ENCODE measurements at places on chromosomes 16 and 17.

GRCh38 chr16:69931631-69932030 is 19.5 kb upstream of the CLEC18A start:
- no peak overlapping the region for H3K27ac ChIP-seq
- DNase-seq = no peak
- peaks cover 22% of the 10 kb centered on the region for H3K36me3 ChIP-seq
- H3K4me3 ChIP-seq = no peak overlapping the region

DNA sequence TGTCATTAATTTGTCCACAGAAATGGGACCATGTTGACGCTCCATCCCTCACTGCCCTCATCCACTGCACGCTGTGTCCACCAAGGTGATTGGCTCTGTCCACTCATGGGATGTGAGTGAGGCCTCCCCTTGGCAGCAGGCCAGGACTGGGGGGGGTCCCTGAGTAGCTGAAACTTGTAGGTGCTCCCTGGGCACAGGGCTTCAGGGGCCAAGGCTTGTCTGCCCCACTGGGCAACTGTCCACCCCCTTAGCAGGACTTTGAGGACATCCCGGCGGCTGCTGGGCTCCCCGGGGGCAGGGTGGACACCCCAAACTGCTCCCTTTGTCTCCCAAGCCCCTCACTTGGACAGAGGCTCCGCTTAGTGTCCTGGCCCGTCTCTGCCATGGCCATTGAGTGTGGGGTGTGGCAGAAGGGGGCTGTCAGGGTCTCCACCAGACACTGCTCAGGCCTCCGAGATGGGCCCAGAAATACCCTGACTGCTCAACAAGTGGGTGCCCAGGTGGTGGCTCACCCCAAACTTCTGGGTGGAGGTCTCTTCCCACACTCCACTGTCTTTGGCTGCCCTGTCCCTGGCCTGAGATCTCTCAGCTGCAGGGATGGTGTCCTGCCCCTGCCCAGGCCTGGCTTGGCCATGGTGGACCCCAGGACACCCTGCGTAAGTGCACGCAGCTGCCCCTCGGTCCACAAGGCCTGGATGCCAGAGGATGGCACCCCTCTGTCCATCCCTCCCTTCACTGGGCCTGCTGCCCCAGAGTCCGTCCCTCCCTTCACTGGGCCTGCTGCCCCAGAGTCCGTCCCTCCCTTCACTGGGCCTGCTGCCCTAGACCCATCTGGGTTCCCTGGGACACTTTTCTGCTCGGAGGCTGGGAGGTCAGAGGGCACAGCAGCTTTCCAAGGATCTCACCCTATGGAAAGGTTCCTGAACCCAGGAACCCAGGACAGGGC is 2.9 kb upstream of the RAB40C start:
- no peak for DNase-seq
- H3K27me3 ChIP-seq = peaks cover 2% of the 10 kb centered on the region
- no peak overlapping the region for H3K27ac ChIP-seq
- peaks cover 14% of the 10 kb centered on the region for H3K4me1 ChIP-seq
- H3K36me3 ChIP-seq = no peaks in the 10 kb centered on the region

GRCh38 chr17:10058921-10059683 is 139.3 kb downstream of the GAS7 start:
- DNase-seq = no peak
- H3K27me3 ChIP-seq = peaks cover 4% of the 10 kb centered on the region
- peak overlapping the region; percentile 86 for H3K27ac ChIP-seq
- H3K4me1 ChIP-seq = peaks cover 21% of the 10 kb centered on the region
- H3K36me3 ChIP-seq = peaks cover 2% of the 10 kb centered on the region

DNA sequence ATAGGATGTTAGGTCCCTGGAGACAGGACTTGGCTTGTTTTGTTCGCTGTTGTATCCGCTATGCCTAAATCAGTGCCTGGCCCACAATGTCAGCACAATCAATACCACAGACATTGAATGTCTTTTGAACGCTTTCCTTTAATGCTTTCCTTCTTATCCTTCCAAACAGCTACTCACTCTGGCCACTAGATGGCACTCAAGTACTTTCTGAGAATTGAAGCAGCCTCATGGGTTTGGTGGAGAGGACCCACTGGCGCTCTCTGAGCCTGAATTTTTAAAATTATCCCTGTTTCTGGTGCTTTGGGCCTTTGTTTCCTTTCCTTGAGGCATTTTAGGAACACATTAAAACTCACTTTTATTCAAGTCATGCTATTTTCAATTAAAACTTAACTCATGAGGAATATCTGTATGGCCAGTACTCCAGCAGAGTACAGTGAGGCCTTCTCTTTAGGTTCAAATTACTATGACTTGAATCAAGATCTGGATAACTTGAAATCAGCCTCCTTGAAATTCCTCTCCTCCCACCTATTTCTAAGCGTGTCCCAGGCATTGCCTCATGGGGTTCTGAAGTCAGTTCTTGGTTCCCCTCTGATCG is 3.2 kb upstream of the NLRP1 start:
- H3K36me3 ChIP-seq = peaks cover 1% of the 10 kb centered on the region
- no peak overlapping the region for H3K4me3 ChIP-seq
- peaks cover 19% of the 10 kb centered on the region for H3K4me1 ChIP-seq
- peaks cover 1% of the 10 kb centered on the region for H3K27me3 ChIP-seq
- peak; percentile 54 for DNase-seq

- peaks cover 21% of the 10 kb centered on the region for H3K27me3 ChIP-seq
- no peak overlapping the region for H3K4me3 ChIP-seq
- no peaks in the 10 kb centered on the region for H3K36me3 ChIP-seq
- H3K27ac ChIP-seq = no peak overlapping the region
Observed at GRCh38 chr17:49875685-49876084, 27.8 kb upstream of the TAC4 start.

GRCh38 chr17:57662644-57663308 is 82.3 kb downstream of the CCDC182 start:
- H3K27me3 ChIP-seq = no peaks in the 10 kb centered on the region
- H3K4me3 ChIP-seq = peak overlapping the region; percentile 86
- peak overlapping the region; percentile 95 for H3K27ac ChIP-seq

DNA sequence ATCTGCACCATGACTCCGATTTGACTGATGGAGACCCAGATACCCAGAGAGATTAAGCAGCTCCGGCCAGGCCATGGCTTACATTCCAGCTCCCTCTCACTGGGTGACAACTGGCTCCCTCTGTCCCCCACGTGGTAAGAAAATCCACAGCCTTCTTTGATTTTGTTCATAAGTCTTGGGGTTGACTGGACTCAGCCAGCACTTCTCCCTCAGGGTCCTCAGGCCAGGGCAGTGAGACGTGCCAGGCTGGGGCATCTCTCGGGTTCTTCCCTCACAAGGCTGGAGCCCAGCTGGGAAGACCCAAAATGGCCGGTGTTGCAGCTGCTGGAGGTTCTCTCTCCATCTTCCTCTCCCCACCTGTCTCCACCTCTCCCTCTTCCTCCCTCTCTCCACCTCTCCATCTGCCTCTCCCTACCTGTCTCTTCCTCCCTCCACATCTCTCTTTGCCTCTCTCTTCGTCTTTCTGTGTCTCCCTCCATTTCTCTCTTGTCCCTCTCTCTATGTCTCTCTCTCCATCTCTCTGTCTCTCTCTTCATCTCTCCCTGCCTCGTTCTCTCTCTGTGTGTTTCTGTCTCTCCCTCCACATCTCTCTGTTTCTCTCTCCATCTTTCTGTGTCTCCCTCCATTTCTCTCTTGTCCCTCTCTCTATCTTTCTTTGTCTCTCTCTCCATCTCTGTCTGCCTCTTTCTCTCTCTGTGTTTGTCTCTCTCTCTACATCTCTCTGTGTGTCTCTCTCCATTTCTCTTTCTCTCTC is 105.3 kb downstream of the FOXL1 start:
- peaks cover 9% of the 10 kb centered on the region for H3K4me1 ChIP-seq
- peaks cover 6% of the 10 kb centered on the region for H3K36me3 ChIP-seq
- peaks cover 11% of the 10 kb centered on the region for H3K27me3 ChIP-seq
- H3K4me3 ChIP-seq = no peak overlapping the region

GRCh38 chr17:34725725-34726124 is 146.3 kb downstream of the TMEM132E start:
- DNase-seq = no peak
- H3K27me3 ChIP-seq = peaks cover 5% of the 10 kb centered on the region
- no peaks in the 10 kb centered on the region for H3K36me3 ChIP-seq
- no peak overlapping the region for H3K27ac ChIP-seq

GRCh38 chr16:15903960-15904359 is 15.6 kb upstream of the CEP20 start:
- no peak overlapping the region for H3K4me3 ChIP-seq
- peaks cover 11% of the 10 kb centered on the region for H3K4me1 ChIP-seq
- no peak overlapping the region for H3K27ac ChIP-seq
- peaks cover 2% of the 10 kb centered on the region for H3K36me3 ChIP-seq

- no peak for DNase-seq
- peaks cover 7% of the 10 kb centered on the region for H3K27me3 ChIP-seq
- H3K4me3 ChIP-seq = no peak overlapping the region
- H3K36me3 ChIP-seq = no peaks in the 10 kb centered on the region
Observed at GRCh38 chr17:50924300-50924699, 58.1 kb upstream of the TOB1 start.

DNA sequence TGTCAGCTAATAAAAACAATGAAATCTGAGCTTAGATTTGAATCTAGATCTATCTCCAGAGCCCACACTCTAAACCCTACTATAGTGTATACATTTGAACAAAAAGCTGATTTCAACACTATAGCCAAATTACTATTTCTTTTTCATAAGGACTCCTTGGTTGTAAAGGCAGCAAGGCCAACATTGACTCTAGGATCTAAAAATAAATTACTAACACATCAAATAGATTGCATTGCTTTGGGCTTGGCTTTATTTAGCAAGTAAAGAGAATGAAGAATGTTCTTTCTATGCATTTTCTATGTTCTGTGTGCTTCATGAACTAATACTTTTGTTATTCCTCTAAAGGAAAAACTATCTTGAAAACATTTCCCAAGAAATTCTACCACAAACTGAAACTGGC is 5.3 kb downstream of the GOSR1 start:
- H3K4me3 ChIP-seq = no peak overlapping the region
- H3K27me3 ChIP-seq = no peaks in the 10 kb centered on the region
- H3K36me3 ChIP-seq = peaks cover 21% of the 10 kb centered on the region

DNA sequence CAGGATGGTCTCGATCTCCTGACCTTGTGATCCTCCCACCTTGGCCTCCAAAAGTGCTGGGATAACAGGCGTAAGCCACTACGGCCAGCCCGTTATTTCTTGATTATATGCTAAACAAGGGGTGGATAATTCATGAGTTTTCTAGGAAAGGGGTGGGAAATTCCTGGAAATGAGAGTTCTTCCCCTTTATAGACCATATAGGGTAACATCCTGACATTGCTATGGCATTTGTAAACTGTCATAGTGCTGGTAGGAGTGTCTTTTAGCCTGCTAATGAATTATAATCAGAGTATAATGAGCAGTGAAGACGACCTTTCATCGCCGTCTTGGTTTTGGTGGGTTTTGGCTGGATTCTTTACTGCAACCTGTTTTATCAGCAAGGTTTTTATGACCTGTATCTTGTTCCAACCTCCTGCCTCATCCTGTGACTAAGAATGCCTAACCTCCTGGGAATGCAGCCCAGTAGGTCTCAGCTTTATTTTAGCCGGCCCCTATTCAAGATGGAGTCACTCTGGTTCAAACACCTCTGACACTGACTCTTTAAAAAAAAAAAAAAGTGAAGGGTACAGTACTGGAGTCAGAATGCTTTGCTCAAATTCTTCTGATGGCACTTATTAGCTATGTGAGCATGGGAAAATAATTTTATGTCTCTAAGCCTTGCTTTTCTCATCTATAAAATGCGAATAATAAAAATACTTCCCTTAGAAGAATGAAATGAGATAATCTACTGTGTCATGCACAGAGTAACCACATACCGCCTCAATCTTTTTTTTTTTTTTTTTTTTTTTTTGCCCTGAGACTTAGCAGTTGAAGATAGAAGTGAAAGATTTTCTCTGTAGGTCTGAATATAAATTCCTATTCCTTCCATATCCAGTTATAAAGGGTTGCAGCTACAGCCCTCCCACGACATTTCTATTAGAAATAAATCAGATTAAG is 5.1 kb upstream of the CALCOCO2 start:
- peaks cover 10% of the 10 kb centered on the region for H3K27me3 ChIP-seq
- H3K4me3 ChIP-seq = no peak overlapping the region
- H3K4me1 ChIP-seq = no peaks in the 10 kb centered on the region
- no peak for DNase-seq
- no peak overlapping the region for H3K27ac ChIP-seq

DNA sequence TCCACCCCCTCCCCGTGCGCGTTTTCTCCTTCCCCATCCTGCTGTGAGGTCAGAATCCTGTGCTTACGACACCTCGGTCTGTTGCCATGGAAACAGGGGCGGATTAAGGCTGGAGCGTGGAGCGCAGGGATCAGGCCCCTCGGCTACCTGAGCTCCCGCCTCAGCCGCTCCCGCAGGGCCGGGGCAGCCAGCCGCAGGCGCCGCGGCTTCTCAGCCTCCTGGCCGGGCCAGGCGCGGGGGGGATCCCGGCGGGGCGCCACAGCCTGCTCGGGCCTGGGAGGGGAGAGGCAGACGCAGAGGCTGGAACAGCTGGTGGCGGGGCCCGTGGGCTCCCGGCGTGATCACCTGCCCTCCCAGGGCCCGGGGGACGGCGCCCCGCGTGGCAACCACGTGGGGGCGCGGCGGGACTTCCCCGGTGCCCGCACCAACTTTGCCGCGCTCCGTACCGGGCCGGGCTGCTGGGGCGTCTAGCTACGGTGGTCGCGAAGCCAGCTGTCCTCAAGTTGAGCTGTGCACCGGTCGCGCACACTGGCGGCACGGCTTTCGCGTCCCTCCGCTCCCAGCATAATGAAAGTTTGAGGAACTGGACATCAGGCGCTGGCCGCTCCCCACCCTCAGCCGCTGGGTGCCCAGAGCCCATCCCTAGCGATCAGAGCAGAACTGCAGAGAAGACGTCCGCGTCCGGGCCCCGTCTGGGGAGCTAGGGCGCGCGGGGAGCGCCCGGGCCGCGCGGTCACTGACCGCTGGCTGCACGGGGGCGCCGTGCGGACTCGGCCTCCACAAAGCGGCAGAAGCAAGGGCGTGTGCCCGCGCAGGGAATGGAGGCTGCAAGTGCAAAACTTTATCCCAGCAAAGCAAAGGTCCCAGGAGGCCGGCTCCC is 1.2 kb downstream of the RTN4RL1 start:
- H3K4me1 ChIP-seq = peaks cover 10% of the 10 kb centered on the region
- peaks cover 21% of the 10 kb centered on the region for H3K27me3 ChIP-seq
- DNase-seq = peak; percentile 55
- peak overlapping the region; percentile 70 for H3K4me3 ChIP-seq
- peaks cover 2% of the 10 kb centered on the region for H3K36me3 ChIP-seq

- no peak overlapping the region for H3K4me3 ChIP-seq
- peaks cover 14% of the 10 kb centered on the region for H3K27me3 ChIP-seq
- H3K36me3 ChIP-seq = no peaks in the 10 kb centered on the region
- DNase-seq = no peak
- H3K4me1 ChIP-seq = peaks cover 6% of the 10 kb centered on the region
Observed at GRCh38 chr17:47725446-47726111, 7.5 kb upstream of the TBX21 start.

DNA sequence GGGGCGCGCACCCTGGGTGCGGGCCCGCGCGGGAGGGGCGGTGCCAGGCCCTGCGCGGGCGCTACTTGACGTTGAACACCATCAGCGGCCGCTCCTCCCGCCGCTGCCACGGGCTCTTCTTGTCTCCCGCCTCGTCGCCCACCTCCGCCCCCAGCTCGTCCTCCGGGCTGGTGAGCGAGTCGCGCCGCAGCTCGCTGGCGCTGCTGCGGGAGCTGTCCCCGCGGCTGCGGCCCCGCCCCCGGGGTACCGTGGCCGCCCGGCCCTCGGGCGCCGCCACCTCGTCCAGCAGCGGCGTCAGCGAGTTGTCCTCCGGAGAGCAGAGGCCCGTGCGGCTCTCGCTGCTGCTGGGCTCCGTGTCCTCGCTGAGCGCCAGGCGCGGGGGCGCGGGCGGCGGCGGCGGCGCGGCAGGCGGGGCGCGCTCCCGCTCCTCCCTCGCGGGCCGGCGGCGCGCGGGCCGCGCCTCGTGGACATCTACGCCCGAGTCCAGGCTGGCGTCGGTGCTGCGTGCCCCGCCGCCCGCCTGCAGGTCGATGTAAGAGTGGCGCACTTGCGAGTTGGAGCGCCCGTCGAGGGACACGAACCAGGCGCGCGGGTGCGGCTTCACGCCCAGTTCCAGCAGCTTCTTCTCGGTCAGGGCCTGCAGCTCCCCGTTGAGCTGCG is 8.7 kb downstream of the GRN start:
- no peak for DNase-seq
- peaks cover 10% of the 10 kb centered on the region for H3K36me3 ChIP-seq
- no peak overlapping the region for H3K27ac ChIP-seq

All from memory B cell (primary cell).